ENCODE measurements at places on chromosomes 11 and 22. TPM values are rescaled to one million over a fixed set of nuclear protein-coding genes. Genes with fewer than 3 reads are reported as not detected.

The BAIAP2L2 gene
- not detected for total RNA-seq

The TIMP3 gene
- 35.4 TPM for total RNA-seq

The GGT1 gene
- total RNA-seq = 0.06 TPM

The DRD2 gene
- total RNA-seq = not detected

The PMM1 gene
- 23.3 TPM for total RNA-seq

DNA sequence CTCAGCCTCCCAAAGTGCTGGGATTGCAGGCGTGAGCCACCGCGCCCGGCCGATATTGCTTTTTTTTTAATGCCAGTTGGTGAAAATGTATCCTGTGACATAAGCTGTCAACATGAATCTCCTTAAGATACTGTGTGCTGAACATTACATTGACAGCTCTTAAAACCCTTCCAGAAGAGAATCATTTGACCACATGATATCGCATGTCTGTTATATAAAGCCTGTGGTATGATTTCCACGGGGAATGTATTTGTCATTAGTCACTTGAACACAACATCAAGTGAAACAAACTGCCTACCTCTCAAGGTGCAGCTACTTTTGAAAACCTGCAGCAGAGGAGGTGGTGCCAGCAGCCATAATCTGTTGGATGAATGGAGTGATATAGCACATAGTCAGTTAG, 67.0 kb downstream of the BCL2L13 start:
- DNase-seq = no peak
- peaks cover 26% of the 10 kb centered on the region for H3K36me3 ChIP-seq
- H3K27me3 ChIP-seq = no peaks in the 10 kb centered on the region
- H3K4me1 ChIP-seq = peaks cover 31% of the 10 kb centered on the region

DNA sequence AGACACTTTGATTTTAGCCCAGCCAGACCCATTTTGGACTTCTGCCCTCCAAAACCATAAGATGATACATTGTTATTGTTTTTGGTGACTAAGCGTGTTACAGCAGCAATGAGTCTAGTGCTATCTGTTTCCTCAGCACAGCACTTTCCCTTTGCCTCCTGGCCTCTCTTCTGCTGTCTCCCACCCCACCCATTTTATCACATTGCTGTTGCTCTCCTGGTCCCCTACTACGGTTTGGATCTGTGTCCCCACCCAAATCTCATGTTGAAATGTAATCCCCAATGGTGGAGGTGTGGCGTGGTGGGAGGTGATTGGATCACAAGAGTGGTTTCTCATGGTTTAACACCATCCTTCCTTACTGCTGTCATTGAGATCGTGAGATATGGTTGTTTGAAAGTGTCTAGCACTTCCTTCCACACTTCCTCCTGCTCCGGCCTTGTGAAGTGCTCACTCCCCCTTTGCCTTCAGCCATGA, 59.8 kb upstream of the CD82 start:
- DNase-seq = no peak
- no peaks in the 10 kb centered on the region for H3K27me3 ChIP-seq
- H3K27ac ChIP-seq = no peak overlapping the region
- H3K4me3 ChIP-seq = no peak overlapping the region
- no peaks in the 10 kb centered on the region for H3K4me1 ChIP-seq

GRCh38 chr22:40687706-40688105, 8.4 kb downstream of the MCHR1 start:
- no peaks in the 10 kb centered on the region for H3K36me3 ChIP-seq
- no peaks in the 10 kb centered on the region for H3K27me3 ChIP-seq
- no peak for DNase-seq
- H3K4me3 ChIP-seq = no peak overlapping the region
- peaks cover 2% of the 10 kb centered on the region for H3K4me1 ChIP-seq
- H3K27ac ChIP-seq = no peak overlapping the region

GRCh38 chr11:87878373-87878825, 296.8 kb downstream of the RAB38 start:
- H3K27ac ChIP-seq = no peak overlapping the region
- no peak overlapping the region for H3K4me3 ChIP-seq
- H3K36me3 ChIP-seq = no peaks in the 10 kb centered on the region
- H3K4me1 ChIP-seq = no peaks in the 10 kb centered on the region
- DNase-seq = peak; percentile 1
- no peaks in the 10 kb centered on the region for H3K27me3 ChIP-seq

DNA sequence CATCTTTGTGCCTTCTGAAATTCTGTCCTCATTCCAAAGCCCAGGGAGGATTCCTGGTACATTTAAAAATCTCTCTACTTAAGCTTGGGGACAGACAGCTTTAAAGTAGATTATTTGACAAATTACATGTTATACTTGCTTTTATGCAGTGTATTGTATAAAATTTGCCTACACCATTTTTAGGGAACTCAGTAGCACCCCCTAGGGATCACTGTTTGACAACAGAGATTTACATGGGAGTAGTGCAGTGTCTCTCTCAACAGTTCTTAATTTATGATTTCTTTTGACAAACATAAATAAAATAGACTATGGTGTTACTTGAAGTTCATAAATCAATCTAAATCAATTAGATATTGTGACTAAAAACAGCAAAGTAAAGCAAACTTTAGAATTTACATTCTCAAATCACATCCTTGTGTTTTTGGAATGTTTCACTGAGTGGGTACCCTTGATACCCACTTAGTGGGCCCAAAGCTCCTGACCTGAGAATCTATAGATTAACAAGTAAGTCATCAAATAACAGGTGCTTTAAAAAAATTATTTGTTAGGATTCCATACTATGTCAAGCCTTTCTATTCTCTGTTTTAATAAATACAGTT, 428.8 kb downstream of the DYNC2H1 start:
- no peaks in the 10 kb centered on the region for H3K27me3 ChIP-seq
- no peak for DNase-seq
- no peak overlapping the region for H3K4me3 ChIP-seq
- no peak overlapping the region for H3K27ac ChIP-seq
- H3K4me1 ChIP-seq = peaks cover 4% of the 10 kb centered on the region
- H3K36me3 ChIP-seq = no peaks in the 10 kb centered on the region

GRCh38 chr11:122406466-122406865, 249.1 kb upstream of the UBASH3B start:
- H3K4me1 ChIP-seq = no peaks in the 10 kb centered on the region
- H3K36me3 ChIP-seq = no peaks in the 10 kb centered on the region
- H3K4me3 ChIP-seq = no peak overlapping the region

DNA sequence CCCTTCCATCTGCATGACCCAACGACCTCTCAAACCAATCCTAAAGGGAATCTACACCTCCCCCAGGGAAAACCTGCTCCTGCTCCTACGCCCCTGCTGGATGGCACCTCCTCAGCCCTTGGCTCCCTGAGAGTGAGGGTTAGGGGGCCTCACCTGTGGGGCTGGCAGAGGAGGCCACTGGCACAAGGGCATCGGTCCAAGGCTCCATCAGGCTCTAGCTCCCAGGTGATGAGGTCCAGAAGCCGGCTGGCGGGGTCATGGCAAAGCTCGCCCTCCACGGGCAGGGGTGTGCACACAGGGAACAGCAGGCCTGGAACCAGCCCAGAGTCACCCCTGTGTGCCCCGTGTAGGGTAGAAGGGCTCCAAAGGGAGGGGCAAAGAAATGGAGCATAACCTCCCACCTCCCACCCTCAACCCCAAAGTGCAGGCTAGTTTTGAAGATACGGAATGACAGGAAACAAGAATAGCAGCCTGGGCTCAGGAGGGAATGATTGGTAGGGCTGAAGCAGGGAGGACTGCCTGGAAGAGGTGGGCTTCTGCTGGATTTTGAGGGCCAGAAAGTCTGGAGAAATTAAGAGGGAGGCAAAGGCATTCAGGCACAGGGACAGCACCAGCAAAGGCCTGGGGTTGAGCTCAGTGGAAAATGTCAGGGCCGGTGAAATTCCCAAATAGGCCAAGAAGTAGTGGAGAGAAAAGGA, 42.6 kb downstream of the DKK3 start:
- no peak overlapping the region for H3K27ac ChIP-seq
- DNase-seq = no peak
- H3K4me1 ChIP-seq = peaks cover 4% of the 10 kb centered on the region
- peaks cover 98% of the 10 kb centered on the region for H3K36me3 ChIP-seq
- H3K27me3 ChIP-seq = no peaks in the 10 kb centered on the region

DNA sequence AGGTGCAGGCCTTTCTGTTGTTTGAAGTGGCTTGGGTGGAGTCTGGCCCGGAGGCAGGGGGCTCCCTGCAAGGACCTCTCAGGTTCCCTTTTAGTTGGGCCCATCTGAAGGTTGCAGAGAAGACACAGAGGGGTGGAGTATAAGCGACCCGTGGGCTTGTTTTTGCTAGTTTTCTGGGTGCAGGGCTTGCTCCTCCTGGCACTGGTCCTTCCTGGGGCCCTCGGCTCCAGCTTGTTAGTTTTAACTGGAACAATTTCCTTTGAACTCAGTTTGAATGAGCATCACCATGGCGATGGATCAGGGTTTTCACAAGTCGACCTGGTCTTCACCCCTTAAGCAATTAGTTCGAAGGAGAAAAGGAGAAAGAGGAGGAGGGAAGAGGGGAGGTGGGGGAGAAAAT, 28.5 kb upstream of the OAF start:
- peaks cover 10% of the 10 kb centered on the region for H3K4me1 ChIP-seq
- no peak for DNase-seq
- no peaks in the 10 kb centered on the region for H3K27me3 ChIP-seq
- H3K36me3 ChIP-seq = no peaks in the 10 kb centered on the region
- H3K4me3 ChIP-seq = no peak overlapping the region
- no peak overlapping the region for H3K27ac ChIP-seq

DNA sequence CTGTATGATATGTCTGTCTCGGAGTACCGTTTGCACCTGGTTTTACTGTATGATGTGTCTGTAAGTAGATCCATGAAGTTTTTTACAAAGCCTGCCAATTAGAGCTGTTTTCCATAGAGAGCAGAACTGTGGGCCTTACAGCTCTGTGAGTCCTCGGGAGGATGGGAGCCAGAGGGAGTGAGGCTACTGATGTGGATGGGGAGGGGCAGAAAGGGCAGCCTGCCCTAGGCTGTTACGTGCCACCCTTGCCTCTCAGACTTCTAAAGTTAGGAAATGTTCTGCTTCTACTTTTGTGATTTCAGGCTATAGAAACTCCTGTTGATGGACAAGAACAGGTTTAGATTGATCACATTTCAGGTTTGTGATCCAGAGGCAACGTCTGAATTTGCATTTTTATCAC, 105.2 kb downstream of the PPP6R3 start:
- H3K4me1 ChIP-seq = no peaks in the 10 kb centered on the region
- no peak for DNase-seq
- peaks cover 97% of the 10 kb centered on the region for H3K36me3 ChIP-seq
- no peak overlapping the region for H3K27ac ChIP-seq
- H3K4me3 ChIP-seq = no peak overlapping the region

- H3K27ac ChIP-seq = no peak overlapping the region
- no peaks in the 10 kb centered on the region for H3K27me3 ChIP-seq
- H3K36me3 ChIP-seq = no peaks in the 10 kb centered on the region
- no peak for DNase-seq
These were observed 6.5 kb upstream of the CYB5R3 start for GRCh38 chr22:42655693-42656092.

DNA sequence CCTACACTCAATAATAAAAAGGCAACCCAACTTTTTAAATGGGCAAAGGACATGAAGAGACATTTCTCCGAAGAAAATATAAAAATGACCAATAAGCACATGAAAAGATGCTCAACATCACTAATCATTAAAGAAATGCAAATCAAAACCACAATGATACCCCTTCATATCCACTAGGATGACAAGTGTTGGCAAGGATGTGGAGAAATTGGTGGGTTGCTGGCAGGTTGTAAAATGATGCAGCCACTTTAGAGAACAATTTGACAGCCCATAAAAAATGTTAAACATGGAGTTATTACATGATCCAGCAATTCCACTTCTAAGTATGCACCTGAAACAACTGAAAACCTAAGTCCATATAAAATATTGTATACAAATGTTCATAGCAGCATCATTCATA, 73.2 kb upstream of the LMO2 start:
- no peaks in the 10 kb centered on the region for H3K4me1 ChIP-seq
- no peak for DNase-seq
- H3K27me3 ChIP-seq = peaks cover 27% of the 10 kb centered on the region

DNA sequence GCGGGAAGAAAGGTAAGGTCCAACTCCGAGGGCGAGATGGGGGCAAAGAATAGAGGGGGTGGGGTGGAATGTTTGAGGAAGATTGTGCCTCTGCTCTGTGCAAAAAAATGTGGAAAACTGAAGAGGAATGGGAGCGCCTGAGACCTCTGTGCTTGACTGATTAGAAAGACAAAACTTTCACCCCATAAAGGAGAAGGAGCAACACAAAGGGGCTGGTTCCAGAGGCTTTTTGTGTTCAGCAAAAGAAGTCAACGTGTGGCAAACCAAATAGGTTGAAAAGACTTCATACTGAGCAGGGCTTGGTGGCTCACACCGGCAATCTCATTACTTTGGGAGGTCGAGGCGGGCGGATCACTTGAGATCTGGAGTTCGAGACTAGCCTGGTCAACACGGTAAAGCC, 50.8 kb downstream of the GRAMD1B start:
- no peaks in the 10 kb centered on the region for H3K27me3 ChIP-seq
- no peak for DNase-seq
- no peaks in the 10 kb centered on the region for H3K4me1 ChIP-seq

DNA sequence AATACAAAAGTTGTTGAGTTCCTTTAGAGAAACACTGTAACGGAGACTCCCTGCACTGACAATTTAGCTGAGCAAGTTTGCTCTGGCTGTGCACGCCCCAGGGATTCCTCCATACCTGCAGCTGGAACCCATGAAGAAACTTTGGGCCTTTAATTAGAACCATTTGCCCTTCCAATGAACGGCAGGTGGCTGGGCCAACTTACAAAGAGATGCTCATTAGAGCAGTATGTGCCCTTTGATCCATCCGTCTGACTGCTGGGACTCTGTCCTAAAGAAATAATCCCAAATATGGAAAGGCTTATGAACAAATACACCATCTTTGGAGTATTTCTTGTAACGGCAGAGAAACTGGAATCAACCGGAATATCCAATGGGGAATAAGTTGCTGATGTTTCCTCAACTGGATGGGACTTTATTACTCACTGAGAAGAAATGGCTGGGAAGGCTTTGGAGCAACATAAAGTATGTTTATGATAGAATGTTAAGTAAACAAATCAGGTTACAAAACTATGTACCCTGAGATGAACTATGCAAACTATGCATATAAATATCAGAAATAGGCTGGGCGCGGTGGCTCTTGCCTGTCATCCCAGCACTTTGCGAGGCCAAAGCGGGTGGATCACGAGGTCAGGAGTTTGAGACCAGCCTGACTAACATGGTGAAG, 24.4 kb upstream of the FBLN1 start:
- DNase-seq = peak; percentile 81
- no peaks in the 10 kb centered on the region for H3K36me3 ChIP-seq
- H3K27me3 ChIP-seq = no peaks in the 10 kb centered on the region
- no peak overlapping the region for H3K4me3 ChIP-seq
- H3K27ac ChIP-seq = peak overlapping the region; percentile 87
- H3K4me1 ChIP-seq = peaks cover 20% of the 10 kb centered on the region

DNA sequence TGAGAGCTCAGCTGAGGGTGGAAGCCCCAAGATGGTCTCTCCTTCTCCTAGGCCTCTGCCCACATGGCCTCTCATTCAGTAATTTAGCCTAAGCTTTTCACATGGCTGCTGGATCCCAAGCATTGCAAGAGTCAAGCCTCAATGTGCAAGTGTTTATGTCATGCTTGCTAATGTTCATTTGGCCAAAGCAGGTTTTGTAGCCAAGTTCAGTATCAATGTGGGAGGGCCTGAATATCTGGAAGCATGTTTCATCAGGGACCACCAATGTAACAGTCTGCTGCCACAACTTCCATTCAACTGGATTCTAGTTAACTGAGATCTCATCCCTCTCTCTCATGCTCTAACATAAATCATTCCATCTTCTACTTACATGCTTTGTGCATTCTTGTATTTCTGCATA, 8.5 kb upstream of the SYTL2 start:
- no peaks in the 10 kb centered on the region for H3K36me3 ChIP-seq
- no peak for DNase-seq
- peaks cover 18% of the 10 kb centered on the region for H3K4me1 ChIP-seq
- no peak overlapping the region for H3K27ac ChIP-seq
- no peaks in the 10 kb centered on the region for H3K27me3 ChIP-seq

All from SJSA1 (cell line).